ENCODE measurements at places on chromosomes 1 and 21.

DNA sequence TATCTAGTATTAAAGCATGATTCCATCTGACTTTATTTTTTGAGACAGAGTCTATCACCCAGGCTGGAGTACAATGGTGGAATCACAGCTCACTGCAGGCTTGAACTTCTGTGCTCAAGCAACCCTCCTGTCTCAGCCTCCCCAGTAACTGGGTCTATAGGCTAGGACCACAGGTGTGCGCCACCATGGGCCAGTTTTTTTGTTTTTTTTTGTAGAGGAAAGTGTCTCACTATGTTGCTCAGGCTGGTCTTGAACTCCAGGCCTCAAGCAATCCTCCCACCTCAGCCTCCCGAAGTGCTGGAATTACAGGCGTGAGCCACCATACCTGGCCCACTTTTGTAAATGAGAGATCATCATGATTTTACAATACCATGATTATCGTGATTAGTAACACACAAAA, 9.2 kb downstream of the PPP1R15B start:
- DNase-seq, result no peak

DNA sequence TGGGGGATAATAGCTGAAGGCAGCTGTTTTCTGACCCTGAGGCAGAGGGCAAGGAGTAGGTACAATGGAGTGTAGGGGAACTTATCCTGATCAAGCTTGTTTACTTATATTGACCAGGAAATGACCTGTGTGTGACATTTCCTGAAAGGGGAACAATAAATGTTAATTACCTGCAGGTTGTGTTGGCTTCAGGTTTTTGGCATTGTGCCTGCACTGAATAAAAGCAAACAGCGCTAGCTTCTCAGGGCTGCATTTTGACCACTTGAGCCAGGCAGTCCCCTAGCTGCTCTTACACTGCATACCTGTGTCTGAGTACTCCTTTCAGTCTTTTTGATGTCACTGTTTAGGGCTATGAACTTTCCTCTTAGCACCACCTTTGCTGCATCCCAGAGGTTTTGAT, 40.6 kb downstream of the DRAM2 start:
- no peak for DNase-seq

DNA sequence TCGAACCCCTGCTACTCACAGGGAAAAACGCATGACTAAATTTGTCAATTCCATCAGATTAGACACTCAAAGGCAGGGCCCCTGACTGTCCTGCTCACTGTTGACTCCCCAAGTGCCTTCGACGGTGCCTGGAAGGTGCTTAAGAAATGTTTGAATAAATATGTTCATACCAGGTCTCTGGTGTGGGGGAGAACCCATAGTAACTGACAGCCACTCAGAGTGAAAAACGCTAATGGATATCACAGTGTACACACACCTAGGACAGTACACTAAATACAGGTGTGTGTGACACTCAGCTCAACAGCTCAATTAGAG, 39.7 kb upstream of the WASF2 start:
- DNase-seq, result no peak

GRCh38 chr1:178684542-178685000, 40.5 kb upstream of the RALGPS2 start:
- no peak for DNase-seq

- no peak for DNase-seq
These were observed 42.7 kb downstream of the RGL1 start for GRCh38 chr1:183847641-183848040.

DNA sequence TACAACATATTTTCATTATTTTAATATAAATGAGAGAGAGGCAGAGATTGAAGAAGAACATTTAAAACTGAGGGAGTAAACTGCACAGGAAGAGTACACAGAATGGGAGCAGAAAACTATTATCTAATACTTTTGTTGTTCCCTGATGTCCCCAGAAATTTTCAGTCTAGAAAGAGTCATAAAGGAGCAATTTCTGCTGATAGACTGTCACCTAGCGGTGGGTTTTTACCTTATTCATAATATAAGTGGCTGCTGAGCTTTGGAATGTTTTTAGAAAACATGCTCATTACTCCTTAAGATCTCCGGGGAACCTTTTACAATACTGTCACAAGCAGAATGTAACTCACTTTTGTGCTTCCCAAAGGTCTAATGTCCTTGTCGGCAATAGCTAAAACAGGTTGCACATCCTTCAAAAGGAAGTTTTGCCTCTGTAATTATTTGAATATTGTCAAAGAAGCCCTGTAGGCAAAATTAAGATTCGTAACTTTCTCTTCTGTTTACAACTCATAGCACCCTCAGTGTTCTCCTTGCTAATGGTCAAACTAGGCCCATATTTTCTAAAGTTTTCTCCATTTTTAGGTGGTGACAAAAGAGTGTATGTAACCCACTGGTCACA, 4.9 kb upstream of the NPL start:
- no peak for DNase-seq

- DNase-seq, result no peak
These were observed 82.8 kb downstream of the WDR4 start for GRCh38 chr21:42796327-42797062.
